ENCODE measurements at places on chromosomes 16 and 17. TPM values are rescaled to one million over a fixed set of nuclear protein-coding genes. Genes with fewer than 3 reads are reported as not detected.

KRTAP1-3 gene
- not detected for total RNA-seq

PRSS33 gene
- total RNA-seq, result not detected

CIITA gene
- total RNA-seq, result not detected

SDR42E1 gene
- 0.35 TPM for total RNA-seq

ABCA3 gene
- total RNA-seq, result 0.18 TPM

GSDMA gene
- total RNA-seq, result not detected

ZP2 gene
- not detected for total RNA-seq

PRPSAP1 gene
- 39.5 TPM for total RNA-seq

DNAAF1 gene
- not detected for total RNA-seq

TCAP gene
- 0.35 TPM for total RNA-seq

MYH1 gene
- total RNA-seq, result not detected

All from myometrial cell (primary cell).